ENCODE measurements at places on chromosomes 2 and 18.

DNA sequence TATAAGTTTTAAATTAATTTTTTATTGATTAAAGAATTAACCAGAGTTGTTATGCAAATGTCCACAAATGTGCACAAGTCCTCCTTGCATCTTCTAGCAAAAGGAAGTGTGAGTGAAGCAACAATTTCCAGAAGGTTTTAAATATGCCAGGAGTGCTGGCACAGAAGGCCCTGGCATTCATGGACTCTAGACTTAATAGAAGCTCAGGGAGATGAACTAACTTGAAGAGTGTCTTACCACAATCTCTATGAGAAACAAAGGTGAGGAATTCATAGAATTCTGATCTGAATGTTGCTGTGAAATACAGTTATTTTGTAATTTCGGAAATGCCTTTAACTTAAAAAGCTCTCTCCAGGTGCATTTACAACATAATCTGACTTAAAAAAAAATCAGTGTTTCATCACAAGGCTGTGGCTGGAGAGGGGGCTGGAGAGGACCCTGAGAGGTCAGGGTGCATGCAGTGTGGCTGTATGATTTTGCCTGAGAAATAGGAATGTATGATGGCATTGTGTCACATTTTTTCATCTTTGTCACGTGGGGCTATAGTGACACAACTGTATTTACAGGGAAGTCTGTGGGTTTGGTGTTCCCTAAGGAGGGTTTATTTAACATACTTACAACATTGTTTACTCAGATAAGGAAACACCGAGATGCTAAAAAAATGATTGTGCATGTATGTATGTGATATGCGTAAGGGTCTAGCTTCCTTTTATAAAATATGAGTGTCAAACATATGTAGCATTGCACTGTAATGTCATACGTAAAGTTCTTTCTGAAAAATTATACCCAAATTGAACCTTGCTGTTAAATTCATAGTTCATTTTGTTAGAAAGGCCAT is 66.2 kb downstream of the MAP4K4 start:
- DNase-seq: no peak

GRCh38 chr18:44937960-44938719 is 257.5 kb downstream of the SETBP1 start:
- no peak for DNase-seq

DNA sequence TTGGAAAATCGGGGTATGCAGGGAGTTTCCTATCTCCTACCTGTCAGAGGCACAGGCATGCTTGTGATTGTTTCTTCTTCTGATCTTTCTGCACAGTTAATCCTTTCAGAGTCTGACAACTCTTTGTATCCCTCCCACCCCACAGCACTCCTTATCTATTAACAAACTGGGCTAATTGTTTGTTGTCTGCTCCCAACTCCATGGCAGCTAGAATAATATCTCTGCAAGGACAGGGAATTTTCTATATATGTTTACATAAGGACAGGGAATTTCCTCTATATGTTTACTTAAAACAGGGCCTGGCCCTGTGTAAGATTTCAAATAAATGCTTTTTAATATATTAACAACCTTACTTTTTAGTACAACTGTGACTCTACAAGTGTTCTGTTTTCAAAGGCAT is 36.0 kb upstream of the VRK2 start:
- DNase-seq: no peak

- no peak for DNase-seq
These were observed 33.6 kb upstream of the DOK6 start for GRCh38 chr18:69367104-69367503.

- no peak for DNase-seq
These were observed 16.3 kb downstream of the DYSF start for GRCh38 chr2:71469403-71470398.

- DNase-seq: no peak
These were observed 352.6 kb upstream of the VRK2 start for GRCh38 chr2:57693965-57694364.

DNA sequence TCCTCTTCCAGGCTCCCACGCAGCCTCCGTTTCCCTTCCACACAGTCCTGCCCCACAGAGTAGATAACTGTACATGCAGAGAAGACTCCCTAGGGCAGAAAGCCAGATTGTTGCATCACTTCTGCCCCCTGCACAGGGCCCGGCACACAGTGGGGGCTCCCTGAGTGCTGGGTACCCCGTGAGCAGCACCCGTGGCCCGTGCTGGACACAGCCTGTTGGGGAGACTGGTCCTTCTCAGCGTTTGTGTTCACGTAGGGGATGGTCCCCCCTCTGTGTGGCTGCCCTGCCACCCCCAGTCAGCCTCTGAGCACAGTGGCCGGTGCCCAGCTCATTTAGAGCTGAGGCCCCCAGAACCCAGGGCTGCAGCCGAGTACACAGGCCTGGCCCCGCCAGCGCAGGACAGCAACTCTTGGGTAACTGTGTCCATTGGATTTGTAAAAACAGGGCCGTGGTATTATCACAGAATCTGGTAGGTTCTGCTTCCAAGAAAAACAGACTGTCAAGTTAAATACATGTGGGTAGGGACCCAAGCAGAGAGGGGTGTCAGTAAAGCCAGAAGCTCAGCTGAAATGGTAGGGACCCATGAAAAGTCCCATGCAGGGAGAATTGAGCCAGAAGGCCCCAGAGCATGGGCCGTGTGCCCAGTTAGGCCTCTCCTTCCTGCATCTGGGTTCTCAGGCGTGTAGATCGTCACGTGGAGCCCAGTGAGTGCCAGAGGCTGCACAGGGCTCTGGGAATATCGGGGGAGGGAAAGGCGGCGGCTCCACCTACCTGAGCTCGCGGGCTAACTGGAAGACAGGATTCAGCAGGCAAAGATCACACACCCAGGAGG is 257.3 kb downstream of the ATAD2B start:
- DNase-seq: no peak

- DNase-seq: no peak
These were observed 745.9 kb upstream of the SLC8A1 start for GRCh38 chr2:41197781-41198180.

DNA sequence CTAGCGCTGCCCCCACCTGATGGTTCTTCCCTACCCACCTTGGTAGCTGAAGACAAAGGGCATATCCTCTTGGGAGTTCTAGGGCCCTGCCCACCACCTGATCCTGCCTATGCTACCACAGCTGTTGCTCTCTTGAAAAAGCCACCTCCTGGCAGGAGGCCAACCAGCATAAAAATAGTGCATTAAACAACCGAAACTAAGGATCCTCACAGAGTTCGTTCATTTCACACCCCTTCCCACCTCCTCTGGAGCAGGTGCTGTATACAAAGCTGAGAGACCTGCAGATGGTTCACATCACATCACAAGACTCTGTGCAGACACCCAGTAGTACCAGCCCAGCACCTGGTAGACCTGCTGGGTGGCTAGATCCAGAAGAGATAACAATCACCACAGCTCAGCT is 1348.0 kb upstream of the TMEFF2 start:
- DNase-seq: no peak

DNA sequence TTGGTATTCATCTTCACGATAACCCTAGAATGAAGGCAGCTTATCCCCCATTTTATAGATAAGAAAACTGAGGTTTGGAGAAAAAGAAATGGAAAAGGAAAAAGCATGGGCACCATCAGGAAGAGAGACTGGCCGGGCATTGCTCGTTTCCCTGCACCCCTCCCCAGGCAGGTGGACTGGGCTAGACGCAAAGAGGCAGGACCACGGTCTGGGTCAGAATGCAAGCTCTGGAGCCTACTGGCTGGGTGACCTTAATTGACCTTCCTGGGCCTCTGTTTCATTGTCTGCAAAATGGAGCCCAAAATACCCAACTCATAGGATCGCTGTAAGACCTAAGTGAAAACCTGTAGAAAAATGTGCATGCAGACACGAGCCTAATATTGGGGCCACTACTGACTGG is 135.3 kb upstream of the GLI2 start:
- no peak for DNase-seq

GRCh38 chr2:205352593-205352992 is 329.7 kb upstream of the NRP2 start:
- no peak for DNase-seq

- no peak for DNase-seq
These were observed 216.1 kb downstream of the KCNJ3 start for GRCh38 chr2:154914561-154914960.

GRCh38 chr2:156864325-156864724 is 393.2 kb upstream of the GALNT5 start:
- DNase-seq: no peak

GRCh38 chr2:3172265-3172935 is 205.2 kb downstream of the EIPR1 start:
- DNase-seq: no peak

DNA sequence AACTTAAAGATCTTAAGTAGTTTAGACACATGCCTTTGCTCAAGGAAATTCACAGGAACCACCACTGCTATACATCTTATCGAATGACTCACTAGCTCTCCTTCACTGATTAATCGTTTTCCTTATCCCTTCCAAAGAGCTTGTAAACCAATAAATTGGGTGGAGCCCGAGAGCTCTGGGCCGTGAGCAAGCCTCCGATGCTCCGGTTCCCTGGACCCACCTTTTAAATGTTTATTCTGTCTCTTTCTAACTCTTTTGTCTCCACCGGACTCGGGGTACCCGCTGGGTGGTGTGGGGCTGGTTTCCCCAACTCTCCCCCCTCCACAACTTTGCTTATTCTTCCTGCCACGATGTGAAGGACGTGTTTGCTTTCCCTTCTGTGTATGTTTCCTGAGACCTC is 292.9 kb upstream of the TMEFF2 start:
- DNase-seq: no peak

DNA sequence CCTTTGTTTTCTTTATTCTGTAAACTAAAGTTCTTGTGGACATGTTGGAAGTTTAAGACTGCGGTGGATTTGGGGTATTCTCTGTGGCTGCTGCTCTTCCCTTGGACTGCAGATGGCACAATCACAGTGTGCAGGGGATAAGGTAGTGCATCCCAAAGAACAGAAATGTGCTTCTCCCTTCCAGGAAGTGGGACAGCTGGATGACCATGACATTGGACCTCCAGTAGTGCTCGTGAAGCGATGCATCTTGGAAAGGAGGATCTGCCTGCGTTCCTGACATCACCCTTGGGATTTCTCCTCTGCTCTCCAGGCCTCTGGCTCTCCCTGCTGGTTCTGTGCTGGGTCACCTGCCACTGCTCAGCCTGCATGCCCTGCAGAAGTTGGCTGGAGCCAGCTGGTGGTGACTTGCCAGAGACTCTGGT is 109.9 kb downstream of the SLC4A3 start:
- no peak for DNase-seq

DNA sequence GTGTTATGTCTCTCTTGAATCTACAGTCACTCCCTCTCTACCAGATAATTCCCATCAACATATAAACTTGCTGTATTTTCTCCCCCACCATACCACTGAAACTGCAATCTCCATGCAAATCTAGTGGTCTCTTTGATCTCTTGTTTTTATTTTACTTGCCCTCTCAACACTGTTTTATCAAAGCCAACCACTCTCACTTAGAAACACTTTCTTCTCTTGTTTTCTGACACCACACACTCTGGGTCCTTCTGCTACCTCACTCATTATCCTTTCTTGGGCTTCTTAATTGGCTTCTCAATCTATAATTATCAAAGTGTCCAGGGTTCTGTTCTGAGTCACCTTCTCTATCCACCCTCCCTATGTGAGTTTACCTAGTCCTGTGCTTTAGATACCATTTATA is 2.0 kb upstream of the MCFD2 start:
- DNase-seq: no peak

DNA sequence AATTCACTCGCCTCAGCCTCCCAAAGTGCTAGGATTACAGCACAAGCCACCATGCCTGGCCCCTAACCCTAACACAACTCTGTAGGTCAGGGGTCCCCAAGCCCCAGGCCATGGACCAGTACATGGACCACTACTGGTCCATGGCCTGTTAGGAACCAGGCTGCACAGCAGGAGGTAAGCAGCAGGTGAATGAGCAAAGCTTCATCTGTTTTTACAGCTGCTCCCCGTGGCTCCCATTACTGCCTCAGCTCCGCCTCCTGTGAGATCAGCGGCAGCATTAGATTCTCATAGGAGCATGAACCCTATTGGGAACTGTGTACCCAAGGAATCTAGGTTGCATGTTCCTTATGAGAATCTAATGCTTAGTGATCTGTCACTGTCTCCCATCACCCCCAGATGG is 201.7 kb downstream of the NRP2 start:
- no peak for DNase-seq

- DNase-seq: no peak
These were observed 170.4 kb downstream of the ZNF521 start for GRCh38 chr18:25181581-25181980.

- DNase-seq: no peak
These were observed 166.1 kb downstream of the CLIP4 start for GRCh38 chr2:29281086-29281915.

- DNase-seq: no peak
These were observed 3.3 kb downstream of the SLC8A1 start for GRCh38 chr2:40448476-40449079.

DNA sequence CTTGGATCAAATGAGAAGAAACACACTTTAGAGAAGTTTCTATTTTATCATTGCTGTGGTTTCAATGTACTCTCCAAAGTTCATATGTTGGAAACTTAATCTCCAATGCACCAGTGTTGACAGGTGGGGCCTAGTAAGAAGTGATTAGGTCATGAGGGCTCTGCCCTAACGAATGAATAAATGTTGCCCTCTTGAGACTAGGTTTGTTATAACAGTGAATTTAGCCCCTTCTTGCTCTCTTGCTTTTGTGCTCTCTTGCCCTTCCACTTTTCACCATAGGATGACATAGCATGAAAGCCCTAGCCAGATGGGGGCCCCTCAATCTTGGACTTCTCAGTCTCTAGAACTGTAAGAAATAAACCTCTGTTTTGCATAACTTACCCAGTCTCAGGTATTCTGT is 664.8 kb downstream of the DCC start:
- no peak for DNase-seq

GRCh38 chr2:105176429-105176828 is 65.1 kb upstream of the GPR45 start:
- DNase-seq: no peak

DNA sequence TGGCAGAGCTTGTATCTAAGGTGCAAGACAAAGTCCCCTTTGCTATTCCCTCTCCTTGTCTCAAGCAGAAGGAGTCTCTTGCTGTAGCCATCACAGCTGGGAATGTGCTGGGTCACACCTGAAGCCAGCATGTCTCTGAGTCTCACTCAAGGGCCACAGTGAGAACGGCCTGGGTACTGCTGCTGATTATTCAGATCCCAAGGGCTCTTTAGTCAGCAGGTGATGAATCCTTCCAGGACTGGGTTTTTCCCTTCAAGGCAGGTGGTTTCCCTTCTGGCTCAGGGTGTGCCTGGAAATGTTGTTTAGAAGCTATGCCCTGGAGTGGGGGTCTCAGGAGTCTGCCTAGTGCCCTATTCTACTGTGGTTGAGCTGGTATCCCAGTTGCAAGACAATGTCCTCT is 356.3 kb downstream of the PARD3B start:
- DNase-seq: no peak

DNA sequence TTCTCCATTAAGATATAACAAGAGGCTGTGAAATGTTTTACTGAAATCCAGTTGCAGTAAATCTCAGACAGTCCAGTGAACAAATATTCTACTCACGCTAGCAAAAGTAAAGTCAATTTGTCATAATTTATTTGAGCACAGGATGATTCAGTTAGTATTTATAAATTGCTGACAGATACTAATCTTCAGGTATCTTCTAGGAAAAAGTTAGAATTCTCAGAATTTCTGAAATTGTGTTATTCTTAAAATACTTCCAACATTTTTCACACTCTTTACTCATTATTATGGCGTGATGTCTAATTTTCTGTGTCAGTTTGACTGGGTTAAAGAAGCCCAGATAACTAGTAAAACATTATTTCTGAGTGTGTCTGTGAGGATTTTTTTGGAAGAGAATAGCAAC is 460.2 kb upstream of the ACVR2A start:
- no peak for DNase-seq
